H9 (cell line): ENCODE measurements at places on chromosomes 16 and 17. TPM values are rescaled to one million over a fixed set of nuclear protein-coding genes. Genes with fewer than 3 reads are reported as not detected.

The FBXO39 gene
- total RNA-seq: not detected in 2 replicates

The SRCIN1 gene
- total RNA-seq: 6.7 and 6.9 TPM in 2 replicates

The TM4SF5 gene
- not detected in 2 replicates for total RNA-seq

The DRC7 gene
- 0.72 TPM in 1 of 2 replicates, not detected in the other for total RNA-seq
